Tibial artery (tissue), 4 donors: ENCODE measurements at places on chromosomes 12 and 14.
A peak's percentile ranks its signal among the peaks of the same experiment; 100 is the strongest.

- no peak for DNase-seq
These were observed 102.4 kb upstream of the ATF1 start for GRCh38 chr12:50661300-50662115.

DNA sequence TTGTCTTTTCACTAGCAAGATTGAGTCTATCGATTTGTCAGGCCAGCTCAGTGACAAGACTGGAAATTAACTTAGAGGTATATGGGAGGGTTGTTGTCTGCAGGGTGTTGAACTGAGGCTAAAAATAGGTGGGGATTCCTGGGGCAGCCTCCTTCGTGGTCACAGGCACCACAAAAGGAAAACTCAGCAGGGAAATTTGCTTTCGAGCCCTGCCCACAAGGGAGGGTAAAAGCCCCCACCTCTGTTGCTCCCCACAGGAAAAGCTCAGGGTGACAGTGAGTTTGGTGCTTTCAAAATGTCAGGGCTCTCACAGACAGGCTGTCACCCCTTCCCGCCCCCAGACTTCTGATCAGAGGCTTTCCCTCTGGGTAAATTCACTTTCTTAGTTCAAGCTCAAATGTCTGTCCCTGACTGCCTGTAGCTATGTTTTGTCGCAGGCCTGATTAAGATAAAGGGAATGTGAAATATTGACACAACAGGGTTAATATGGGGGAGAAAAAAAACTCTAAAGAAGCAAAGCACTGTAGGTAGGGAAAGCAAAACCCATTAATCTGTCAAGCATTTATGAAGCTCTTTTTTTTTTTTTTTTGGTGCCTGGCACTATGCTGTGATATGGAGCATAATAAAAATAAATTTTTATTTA, 11.7 kb upstream of the NFKBIA start:
- DNase-seq, result no peak

- DNase-seq, result no peak
These were observed 12.5 kb upstream of the MARK3 start for GRCh38 chr14:103372552-103373304.

GRCh38 chr12:5650281-5650680, 218.4 kb downstream of the NTF3 start:
- DNase-seq, result no peak

- no peak for DNase-seq
These were observed 357.4 kb downstream of the C12orf50 start for GRCh38 chr12:87671757-87672156.

- no peak for DNase-seq
These were observed 13.9 kb downstream of the PELI2 start for GRCh38 chr14:56131865-56132833.

DNA sequence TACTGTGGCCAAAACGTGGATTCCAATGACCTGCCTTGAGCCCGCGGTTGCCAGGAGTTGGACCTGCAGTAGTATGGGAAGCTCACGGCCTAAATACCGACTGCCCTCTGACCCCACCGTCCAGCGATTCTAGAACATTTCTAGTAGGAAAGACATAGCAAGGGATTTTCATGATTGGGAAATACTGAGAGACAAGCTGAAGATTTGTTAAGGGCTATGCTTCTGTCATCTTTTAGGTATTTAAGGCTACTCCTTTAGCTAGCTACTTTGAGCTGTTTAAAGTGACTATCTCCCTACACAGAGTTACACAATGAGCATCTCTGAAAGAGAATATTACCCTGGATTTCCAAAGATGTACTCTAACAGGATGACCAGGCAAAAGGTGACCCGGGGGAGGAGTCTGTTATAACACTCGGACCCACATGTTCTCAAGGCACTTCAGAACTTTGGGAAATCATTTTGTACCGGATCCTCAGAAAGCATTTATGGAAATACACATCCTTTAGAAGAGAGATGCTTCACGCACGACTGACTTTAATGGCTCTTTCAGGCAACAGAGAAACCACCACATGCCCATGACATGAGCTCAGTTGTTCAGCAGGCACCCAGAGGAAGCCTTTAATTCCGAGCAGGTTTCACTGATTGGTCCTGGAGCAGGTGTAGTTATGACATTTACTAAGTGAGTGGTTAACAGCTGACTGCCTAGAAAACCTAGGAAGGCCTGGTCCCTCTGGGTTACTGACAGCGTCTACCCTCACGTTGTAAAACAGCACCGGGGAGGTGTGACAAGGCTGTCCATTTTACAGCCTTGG, 4.2 kb downstream of the BAG5 start:
- DNase-seq, result no peak

GRCh38 chr12:102433304-102433703, 47.1 kb downstream of the IGF1 start:
- DNase-seq, result no peak

DNA sequence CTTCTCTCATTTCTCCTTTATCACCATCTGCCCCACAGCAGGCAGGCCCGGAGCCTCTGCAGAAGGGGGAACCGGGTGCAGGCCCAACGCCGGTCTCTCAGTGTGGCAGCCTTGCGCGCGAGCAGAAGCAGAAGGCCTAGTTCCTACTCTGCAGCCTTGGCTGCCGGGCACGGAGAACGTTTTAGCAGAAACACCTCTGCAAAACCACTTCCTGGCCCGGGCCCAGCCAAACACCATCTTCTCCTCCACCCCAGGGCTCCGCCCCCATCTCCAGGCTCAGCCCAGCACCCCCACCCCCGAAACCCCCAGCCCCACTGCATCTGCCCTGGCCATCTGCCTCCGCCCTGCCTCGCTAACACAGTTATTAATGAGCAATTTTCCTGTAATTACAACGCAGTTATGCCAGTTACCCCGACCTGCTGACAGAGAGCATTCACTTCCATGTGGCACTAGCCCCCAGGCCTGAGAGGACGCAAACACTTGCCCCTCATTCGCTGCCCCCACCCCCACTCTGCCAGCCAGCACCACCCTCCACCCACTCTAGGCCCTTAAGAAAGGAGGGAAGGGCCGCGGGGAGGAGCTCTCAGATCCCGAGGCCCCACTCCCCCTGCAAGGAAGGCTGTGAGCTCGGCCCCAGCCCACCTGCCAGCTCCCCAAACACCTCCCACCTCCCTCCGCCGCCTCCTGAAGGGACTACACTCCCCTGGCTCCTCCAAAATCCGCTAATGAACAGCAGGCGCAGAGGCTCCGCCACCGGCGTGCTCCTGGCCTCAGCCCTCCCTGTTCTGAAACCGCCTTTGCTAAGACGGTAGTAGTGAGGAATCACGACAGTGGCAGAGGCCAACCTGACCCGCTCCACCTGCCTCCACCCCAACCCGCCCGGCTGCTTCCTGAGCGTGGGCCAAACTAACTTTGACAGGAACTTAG, 44.7 kb upstream of the FBRSL1 start:
- DNase-seq, result peak; percentile 39

DNA sequence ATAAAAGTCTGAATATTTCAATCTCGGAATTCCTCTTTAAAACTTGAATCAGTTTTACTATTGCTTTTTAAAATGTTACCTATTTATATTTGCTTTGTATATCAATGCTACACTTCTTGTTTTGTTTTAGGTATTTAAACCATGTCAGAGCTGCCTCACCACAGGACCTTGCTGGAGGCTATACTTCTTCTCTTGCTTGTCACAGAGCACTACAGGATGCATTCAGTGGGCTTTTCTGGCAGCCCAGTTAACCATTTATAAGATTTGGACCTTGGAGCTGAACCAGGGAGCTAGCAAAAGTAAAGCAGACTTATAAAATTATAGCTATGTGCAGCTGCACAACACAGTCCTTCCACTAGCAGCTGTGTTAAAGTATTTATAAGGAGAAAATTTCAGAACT, 12.8 kb downstream of the TRMT5 start:
- no peak for DNase-seq

DNA sequence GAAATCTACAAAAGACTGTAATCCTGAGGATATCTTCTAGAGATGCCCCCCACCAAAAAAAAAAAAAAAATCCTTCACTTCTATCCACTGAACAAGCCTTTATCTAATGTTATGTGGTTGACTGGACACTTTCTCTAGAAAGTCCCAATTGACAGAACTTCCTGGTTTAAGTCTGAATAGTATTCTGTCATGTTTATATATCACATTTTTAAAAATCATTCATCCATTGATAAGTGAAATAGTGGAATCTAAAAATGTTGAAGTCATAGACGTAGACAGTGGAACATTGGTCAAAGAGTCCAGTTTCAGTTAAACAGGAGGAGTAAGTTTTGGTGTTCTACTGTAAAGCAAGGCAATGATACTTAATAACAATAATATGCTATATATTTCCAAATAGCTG, 297.0 kb downstream of the SSPN start:
- no peak for DNase-seq

DNA sequence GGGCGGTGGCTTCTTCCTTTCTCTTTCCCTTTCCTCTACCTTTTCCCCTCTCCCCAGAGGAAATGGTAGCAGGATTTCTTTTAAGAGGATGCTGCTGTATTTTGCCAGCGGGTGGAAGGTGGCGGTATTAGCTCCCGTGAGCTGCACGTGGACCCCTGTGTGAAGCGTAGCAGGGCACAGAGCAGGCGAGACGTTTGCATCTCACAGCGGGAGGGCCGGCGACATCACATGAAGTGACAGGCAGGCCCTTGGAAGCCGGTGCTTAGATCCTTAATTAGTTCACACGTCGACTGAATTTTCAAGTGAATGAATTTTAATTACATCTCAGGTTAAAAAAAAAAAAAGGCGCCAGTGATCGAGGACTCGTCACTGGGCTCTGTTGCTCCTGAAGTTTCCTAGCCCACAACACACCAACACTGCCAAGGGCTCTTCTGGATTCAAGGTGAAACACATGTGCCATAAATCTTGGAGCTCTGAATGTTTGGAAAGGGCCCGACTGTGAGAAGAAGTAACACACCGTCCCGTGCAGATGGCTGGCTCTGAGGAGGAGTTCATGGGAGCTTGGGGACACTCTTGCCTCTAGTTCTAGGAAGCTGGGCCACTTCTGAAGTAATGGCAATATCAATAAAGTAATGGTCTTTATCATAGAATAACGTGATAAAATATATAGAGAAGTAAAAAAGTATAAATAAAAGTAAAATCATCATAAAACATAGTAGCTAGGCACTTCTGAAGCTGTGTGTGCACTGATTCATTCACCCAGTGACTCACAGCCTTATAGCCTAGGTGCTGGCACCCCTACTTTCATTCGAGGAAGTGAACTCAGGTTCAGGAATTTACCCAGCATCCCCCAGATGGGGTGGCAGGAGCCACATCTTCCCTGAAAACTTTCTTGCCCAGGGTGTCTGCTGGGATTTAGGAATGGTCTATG, 75.3 kb downstream of the AACS start:
- DNase-seq, result no peak

- no peak for DNase-seq
These were observed 137.7 kb upstream of the FGD4 start for GRCh38 chr12:32261638-32262037.

DNA sequence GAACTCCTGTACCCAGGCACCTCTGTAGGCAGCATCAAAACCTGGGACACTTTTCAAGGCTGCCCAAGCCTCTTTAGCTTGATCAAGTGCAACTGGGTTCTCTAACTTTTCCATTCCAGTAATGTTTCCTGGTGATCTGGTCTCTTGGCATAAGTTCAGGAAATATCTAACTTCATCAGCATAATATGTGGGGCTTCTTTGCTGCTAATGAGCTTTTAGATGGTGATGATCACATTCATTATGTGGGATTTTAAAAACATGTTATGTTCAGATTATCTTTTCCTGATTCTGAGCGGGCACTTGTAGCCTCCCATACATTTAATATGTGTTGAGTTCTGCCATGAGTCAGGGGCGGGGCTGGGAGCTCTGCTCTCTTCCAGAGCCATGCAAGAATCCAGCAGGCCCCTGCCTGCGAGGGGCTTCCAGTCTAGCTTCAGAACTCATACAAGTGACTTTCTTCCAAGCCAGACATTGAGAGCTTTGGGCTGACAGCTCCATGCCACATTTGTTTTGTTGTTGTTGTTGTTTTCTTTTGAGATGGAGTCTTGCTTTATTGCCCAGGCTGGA, 39.5 kb upstream of the RIN3 start:
- DNase-seq, result no peak

DNA sequence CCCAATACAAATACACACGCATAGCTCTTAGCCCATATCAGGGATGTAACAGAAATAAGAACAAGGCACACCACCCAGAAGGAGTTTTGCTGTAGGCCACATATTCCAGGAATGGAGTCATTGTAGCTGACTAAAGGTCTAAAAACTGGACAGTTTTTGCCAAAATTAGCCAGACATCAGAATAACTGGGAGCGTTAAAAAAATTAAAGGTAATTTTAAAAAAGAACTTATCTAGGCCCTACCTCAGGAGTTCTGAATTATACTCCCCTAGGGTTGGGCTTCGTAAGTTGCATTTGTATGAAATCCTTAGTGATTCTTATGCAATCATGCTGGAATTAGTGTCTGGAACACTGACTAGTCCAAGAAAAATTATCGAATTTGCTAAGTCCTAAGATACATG, 987.7 kb downstream of the GALC start:
- no peak for DNase-seq

GRCh38 chr14:36627981-36628380, 33.7 kb upstream of the PAX9 start:
- DNase-seq, result no peak

DNA sequence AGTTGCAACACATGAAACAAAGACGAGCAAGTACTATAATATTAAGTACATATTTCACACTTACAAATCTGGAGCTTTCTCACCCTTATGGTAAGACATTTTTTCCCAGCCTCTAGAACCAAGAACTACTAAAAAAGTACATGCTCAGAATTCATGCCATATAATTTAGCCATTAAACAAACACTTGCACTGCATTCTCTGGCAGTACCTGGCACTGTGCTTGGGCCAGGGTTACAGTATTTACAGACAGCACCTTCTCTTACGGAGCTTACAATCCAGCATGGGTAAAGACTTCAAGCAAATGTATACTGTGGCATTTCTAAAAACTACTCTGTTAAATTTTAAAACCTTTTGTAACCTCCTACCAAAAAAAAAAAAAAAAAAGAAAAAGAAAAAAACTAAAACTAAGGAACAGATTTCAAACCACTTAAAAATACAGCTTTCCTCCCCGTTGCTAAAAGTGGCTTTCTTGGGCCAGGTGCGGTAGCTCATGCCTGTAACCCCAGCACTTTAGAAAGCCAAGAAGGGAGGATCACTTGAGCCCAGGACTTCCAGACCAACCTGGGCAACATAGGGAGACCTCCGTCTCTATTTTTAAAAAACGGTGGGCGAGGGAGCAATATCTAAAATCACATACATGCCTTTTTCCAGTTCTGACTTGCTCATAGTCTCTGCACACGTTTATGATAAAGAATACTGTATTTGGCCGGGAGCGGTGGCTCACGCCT, 956 bp downstream of the GNPTAB start:
- DNase-seq, result no peak

DNA sequence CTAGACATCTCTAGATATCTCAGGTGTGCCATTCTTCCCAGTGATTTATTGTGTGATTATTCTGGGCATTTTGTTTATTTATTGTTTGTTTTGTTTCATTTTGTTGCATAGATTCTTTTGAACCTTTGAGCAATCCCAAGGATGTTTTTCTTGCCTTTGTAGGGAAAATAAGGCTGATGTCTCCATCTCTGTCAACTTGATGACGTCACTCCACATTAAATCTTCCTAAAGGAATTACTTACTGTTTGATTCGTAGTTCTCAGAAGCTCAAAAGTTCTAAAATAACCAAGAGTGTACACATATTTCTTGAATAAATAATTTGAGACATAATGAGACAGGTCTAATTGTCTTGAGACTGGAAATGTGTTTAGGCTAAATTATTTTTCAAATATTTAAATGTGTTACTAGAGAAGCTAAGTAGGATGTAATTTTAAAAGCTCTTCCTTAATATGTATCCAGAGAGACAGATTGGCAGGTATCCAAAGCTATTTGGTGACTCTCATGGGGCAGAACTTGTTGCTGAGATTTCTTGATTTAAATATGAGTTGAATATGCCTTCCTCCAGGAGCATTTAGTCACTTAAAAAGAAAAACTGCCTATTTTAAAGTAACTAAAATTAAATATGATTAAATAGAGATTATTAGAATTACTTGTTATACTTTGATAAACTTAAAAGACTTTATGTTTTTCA, 128.7 kb downstream of the CNTN1 start:
- no peak for DNase-seq
